ENCODE measurements at places on chromosomes 5 and 9. TPM values are rescaled to one million over a fixed set of nuclear protein-coding genes. Genes with fewer than 3 reads are reported as not detected.

The HINT2 gene
- total RNA-seq = 38.6 TPM

The PALM2AKAP2 gene
- 0.27 TPM for total RNA-seq

The CEP78 gene
- 16.5 TPM for total RNA-seq

The KIF20A gene
- 0.77 TPM for total RNA-seq

The BTNL9 gene
- 13.0 TPM for total RNA-seq

The IPO11 gene
- total RNA-seq = 36.2 TPM

The NR2F1 gene
- 49.3 TPM for total RNA-seq

The PDLIM4 gene
- 35.9 TPM for total RNA-seq

The TYRP1 gene
- total RNA-seq = not detected

The SERINC5 gene
- total RNA-seq = 127 TPM

The FAM153A gene
- 7.5 TPM for total RNA-seq

The ANGPTL2 gene
- 17.3 TPM for total RNA-seq

All from prostate gland (tissue), 2 donors.